ENCODE measurements at places on chromosomes 5 and 9. TPM values are rescaled to one million over a fixed set of nuclear protein-coding genes. Genes with fewer than 3 reads are reported as not detected.

DNA sequence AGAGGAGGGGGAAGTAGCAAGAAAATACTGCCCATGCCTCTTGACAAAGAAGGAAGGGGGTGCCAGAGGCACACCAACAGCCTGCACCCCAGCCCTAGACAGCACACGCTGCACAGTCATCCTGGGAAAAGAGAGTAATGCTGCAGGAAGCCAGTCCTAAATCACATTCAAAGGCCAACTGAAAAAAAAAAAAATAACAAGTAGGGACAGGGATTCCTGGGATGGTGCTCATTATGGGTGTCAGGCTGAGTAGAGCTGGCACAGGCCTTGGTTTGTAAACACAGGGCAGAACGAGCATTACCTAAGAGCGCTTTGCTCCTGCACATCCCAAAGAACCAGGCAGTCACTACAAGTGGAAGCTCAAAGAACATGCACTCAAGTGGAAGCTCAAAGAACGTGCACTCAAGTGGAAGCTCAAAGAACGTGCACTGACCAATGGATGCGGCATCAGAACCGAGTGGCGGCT is 7.8 kb downstream of the RAPGEF1 start:
- no peak for DNase-seq

GAPT gene
- 1.3 TPM for total RNA-seq

GRCh38 chr5:32539981-32540845 is 45.1 kb upstream of the SUB1 start:
- DNase-seq = no peak

GRCh38 chr5:153807801-153808200 is 230.9 kb downstream of the FAM114A2 start:
- DNase-seq = no peak

SLC26A2 gene
- 339 TPM for total RNA-seq

DNA sequence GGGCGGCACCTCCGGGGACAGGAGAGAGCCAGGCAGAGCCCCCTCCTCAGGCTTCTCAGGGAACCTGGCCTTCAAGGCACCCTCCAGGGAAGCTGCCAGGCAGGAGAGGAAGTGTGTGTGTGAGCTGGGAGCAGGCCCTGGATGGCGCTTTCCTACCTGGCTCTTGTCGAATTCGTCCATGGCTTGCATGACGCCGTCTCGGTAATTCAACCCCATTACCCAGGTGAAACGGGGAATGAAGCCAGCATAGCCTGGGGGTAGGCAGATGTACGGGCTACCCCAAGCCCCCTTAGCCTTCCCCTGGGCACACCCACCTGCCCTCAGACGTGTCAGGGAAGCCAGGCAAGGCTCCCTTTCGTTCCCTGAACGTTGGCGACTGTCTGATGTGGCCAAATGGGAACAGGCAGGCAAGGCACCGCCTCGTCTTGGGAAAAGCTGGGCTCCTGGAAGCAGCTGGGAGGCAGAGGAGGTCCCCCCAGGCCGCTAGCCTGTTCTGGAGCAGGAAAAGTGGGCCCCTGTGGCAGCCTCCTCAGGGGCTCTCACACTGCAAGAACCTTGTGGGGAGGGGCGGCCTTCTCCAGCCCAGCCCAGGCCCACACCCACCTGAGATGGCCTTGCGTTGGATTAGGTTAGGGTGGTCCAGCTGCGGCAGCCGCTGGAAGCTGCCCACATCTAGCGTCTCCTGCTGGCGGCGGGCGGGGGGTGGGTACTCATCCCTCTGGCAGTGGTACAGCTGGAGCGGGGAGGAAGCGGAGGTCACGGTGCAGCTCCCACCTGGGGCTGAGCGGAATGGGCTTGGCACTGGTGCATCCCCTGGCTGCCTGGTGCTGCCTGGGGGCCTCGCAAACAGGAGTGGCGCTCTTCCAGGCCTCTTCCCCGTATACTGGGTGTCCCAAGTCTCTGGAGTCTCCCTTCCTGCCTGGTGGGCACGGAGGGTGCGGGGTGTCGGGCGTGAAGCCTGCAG is 3.7 kb downstream of the TUBB4B start:
- DNase-seq = no peak

TEX48 gene
- not detected for total RNA-seq

CARTPT gene
- 0.67 TPM for total RNA-seq

DNA sequence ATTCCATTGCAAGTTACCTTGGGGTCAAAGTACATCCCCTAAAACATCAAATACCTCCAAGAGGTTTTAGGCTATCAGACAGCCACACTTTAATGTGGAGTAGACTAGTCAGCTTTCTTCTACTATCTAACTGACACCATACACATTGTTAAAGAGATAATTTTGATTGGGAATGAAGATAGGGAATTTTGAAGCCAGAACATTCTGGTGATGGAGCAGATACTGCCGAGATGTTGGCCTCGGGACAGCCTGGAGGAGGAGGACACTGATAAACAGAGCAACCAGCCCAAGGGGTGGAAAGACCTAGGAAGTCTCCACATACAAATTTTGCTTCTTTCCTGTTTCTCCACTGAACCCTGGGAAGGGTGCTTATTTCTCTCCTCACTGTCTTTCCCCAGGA is 14.9 kb downstream of the TJP2 start:
- no peak for DNase-seq

- no peak for DNase-seq
Observed at GRCh38 chr5:140966293-140967225, at the start of gene PCDHAC2. Gene PCDHAC2, plus strand, starts transcription at chr5:140966476. Its CDS starts 291 bp downstream, at chr5:140966767.

FCN2 gene
- not detected for total RNA-seq

GRCh38 chr5:158313027-158313732 is 454.2 kb upstream of the CLINT1 start:
- no peak for DNase-seq

DMRT1 gene
- not detected for total RNA-seq

ZNF366 gene
- total RNA-seq = 0.45 TPM

Measured in colonic mucosa (tissue), 4 donors.